ENCODE measurements at places on chromosomes 3 and 15.

DNA sequence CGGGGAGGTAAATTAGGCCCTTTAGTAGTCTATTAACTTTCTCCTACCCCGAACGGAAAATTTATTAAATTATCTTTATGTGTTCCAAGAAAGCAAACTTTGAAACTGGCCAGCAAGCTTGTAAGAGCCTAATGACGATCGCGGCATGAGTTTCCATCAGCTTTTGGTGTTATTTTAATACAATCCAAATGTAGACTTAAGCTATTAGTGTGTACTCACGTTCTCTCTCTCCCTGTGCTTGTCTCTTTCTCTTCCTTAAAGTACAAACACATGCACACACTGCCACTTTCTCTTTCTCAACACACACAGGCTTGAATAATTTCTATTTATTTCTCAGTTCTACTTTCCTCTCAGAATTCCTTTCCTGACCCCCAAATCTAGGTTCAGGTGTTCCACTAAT lies 108.8 kb upstream of the MME start:
- DNase-seq, result no peak

DNA sequence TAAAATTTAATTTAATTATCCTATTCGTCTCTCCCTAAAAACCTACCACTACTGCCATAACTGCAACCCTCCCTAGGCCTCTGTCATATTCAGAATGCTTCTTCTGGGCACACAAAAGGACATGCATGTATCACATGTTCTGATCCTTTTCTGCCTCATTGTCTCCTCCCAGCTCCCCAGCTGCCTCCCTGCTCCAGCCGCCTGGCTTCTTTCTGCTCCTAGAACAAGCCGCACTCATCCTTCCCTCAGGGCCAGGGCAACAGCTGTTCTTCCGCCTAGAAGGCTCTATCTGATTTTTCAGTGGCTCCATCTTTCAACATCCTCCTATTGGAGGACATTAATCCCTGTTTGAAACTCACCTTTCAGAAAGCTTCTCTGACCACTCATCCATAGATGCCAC lies 38.6 kb downstream of the TMED3 start:
- DNase-seq, result no peak

DNA sequence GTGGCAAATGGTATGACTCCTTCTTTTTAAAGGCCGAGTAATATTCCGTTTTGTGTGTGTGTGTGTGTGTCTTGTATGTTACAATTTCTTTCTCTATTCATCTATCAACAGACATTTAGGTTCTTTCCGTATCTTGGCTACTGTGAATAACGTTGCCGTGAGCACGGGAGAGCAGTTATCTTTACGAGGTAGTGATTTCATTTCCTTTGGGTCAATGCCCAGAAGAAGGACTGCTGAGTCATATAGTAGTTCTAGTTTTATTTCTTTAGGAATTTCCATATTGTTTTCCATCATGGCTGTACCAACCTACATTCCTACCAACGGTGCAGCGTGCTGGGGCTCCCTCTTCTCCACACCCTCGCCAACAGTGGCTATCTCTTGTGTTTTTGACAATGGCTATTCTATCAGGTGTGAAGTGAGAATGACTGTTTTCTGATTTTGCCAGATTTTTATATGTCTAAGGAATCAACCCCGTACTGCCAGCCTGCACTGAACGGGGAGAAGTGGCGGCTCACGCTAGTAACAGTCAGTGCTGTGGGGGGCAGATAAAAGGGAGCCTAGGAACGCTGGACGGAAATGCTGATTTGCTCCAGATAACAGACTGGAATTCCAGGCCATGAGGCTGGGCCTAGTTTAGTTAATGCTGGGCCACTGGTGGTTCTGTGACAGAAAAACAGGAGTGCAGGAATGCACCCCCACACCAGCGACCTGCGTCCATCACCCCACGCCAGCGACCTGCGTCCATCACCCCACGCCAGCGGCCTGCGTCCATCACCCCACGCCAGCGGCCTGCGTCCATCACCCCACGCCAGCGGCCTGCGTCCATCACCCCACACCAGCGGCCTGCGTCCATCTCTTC lies 168.1 kb downstream of the XXYLT1 start:
- no peak for DNase-seq

DNA sequence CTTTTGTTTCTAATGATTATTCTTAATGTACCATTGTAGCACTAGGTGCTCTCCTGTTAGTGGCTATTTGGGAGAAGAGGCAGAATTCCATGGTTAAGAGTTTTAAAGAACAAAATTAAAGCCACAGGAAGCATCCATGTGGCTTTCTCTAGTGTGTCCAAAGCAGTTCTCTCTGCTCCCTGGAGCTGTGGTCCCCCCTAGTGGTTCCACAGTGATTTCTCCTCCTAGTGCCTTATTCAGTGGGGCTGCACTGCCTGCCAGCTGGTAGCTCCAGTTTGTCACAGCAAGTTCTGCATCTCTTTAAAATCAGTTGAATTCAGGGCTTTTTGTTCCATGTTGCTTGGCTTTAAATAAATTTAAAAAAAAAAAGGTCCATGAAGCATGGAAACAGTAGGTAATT lies 39.6 kb upstream of the FAM98B start:
- DNase-seq, result no peak

GRCh38 chr3:55879901-55880331 lies 392.8 kb upstream of the WNT5A start:
- DNase-seq, result no peak

- DNase-seq, result peak; percentile 75
Measured at GRCh38 chr15:75454471-75455378, 3.2 kb upstream of the SIN3A start.
